ENCODE measurements at places on chromosomes 16 and 17. TPM values are rescaled to one million over a fixed set of nuclear protein-coding genes. Genes with fewer than 3 reads are reported as not detected.

DNA sequence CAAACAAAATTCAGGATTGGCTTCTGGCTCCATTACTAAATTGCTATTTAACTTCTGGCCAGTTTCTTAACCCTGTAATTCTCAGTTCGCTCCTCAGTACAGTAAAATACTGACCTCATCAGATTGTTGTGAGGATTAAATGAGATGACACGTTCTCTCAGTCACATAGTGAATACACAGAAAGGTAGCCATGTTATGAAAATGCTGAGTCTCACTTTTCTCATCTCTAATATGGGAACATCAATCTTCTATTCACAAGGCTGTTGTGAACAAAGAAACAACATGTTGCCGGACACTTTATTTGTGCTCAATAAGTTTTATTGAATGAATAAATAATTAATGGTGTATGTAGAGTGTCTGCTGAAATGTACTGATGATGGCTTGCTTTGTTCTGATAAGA, 924.5 kb upstream of the GOT2 start:
- no peak overlapping the region for H3K27ac ChIP-seq
- no peaks in the 10 kb centered on the region for H3K36me3 ChIP-seq
- no peak overlapping the region for H3K4me3 ChIP-seq
- no peaks in the 10 kb centered on the region for H3K4me1 ChIP-seq

The SGCA gene
- total RNA-seq = 1.3 TPM

DNA sequence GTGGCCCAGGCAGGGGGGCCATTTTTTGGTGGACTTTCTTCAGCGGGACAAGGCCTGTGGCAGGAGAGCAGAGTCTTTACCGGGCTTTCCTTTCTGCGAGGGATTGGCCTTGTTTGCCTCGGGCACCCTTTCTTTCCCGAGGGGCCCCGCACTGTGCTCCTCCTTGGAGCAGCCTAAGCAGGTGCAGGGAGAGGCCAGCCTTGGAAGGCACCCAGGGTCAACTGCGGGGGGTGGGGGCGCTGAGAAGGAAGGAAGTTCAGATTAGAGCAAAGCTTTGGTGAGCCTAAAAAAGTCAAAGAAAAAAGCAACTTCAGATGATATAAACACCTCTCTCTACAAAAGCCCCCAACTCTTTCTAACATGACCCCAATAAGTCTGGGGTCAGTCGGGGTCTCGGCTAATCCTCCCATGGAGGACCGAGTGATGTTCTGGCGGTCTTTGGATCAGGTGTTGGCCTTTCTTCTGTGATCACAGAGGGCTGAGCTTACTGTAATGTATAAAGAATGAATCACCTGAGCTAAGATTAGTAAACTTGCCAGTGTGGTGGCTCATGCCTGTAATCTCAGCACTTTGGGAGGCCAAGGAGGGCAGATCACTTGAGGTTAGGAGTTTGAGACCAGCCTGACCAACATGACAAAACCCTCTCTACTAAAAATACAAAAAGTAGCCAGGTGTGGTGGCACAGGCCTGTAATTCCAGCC, 63.0 kb downstream of the PGS1 start:
- H3K36me3 ChIP-seq = no peaks in the 10 kb centered on the region
- DNase-seq = no peak

GRCh38 chr17:45380046-45380765, 52.5 kb downstream of the ARHGAP27 start:
- H3K27me3 ChIP-seq = peaks cover 8% of the 10 kb centered on the region
- H3K4me3 ChIP-seq = no peak overlapping the region
- DNase-seq = no peak

The PRKCA gene
- 2.2 TPM for total RNA-seq

- H3K36me3 ChIP-seq = no peaks in the 10 kb centered on the region
- H3K4me1 ChIP-seq = peaks cover 44% of the 10 kb centered on the region
- H3K4me3 ChIP-seq = peak overlapping the region; percentile 94
These were observed 1.3 kb downstream of the SNN start for GRCh38 chr16:11669380-11670146.

DNA sequence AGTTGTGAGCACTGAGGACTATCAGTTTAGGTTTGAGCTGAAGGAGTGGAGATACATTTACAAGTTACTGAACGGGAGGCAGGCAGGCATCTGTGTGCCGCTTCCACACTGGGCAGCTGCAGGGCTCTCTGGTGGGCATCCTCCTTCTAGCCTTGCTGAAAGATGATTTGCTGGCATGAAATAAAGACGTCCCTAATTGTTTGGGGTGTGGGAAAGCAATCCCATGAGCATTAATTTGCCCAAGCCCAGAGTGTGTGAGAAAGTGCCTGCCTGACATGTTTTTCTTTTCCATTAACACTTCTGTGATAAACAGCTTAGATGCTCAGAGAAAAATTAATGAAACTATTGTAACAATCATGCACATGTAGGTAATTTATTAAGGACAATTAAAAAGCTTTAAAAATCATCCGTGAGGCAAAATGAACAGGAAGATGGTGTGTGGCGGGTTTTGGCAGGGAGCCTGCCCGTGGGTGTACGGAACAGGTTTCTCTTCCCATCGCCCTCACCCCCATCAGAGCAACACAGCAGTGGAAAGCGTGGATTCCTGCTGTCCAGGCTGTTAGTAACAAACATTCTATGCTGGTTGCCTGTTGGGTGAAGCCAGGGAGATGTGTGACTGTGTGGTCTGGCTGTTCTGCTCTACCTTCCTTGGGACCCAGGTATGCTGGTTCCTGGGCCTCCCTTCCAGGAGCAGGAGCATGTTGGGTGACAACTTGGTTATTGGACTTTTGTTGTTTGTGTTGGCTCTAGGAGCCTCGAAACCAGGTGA, 191.9 kb downstream of the MSI2 start:
- peaks cover 9% of the 10 kb centered on the region for H3K27me3 ChIP-seq
- peaks cover 29% of the 10 kb centered on the region for H3K4me1 ChIP-seq
- DNase-seq = no peak
- H3K27ac ChIP-seq = peak overlapping the region; percentile 38

DNA sequence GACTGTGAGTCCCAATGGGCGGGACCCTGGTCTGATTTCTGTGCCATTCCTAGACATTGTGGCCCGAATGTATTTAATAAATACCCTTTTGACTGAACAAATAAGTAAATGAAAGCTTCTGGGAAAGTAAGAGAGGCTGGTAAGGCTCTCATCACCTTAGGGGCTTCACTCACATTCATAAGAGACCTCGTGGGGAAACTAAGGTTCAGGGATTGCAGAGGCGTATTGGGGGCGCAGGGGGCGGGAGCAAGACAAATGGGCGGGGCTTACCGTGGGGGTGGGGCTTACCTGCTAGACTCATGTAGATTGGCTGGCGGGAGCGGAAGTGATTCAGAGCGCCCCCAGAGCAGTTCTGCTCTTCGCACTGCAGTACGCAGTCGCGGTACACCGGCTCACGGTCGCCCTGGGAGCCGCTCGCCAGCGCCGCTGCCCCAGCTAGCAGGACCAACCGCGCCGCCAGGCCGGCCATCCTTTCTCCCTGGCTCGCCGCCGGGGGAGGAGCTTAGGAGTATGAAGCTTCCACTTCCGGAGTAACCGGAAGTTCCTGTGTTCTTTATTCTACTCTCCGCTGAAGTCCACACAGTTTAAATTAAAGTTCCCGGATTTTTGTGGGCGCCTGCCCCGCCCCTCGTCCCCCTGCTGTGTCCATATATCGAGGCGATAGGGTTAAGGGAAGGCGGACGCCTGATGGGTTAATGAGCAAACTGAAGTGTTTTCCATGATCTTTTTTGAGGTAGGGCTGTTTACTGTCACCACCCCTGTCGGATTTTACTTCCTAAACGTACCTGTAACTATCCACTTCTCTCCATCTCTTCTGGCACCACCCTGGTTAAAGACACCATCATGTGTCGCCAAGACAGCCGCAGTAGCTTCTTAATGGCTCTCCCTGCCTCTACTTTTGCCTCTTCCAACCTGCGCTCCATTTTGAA, at the start of gene PGAP3:
Gene PGAP3, minus strand, starts transcription at position 512 of the 929 bp plus-strand sequence. Its CDS starts 43 bp downstream, at position 469.
- peaks cover 10% of the 10 kb centered on the region for H3K4me1 ChIP-seq
- peaks cover 13% of the 10 kb centered on the region for H3K36me3 ChIP-seq
- peak; percentile 86 for DNase-seq
- H3K27ac ChIP-seq = peak within 1 kb of the TSS; percentile 87
- H3K4me3 ChIP-seq = peak within 1 kb of the TSS; percentile 97

The CCDC154 gene
- 4.2 TPM for total RNA-seq

The EME1 gene
- 4.7 TPM for total RNA-seq

The OR3A3 gene
- not detected for total RNA-seq

- peaks cover 11% of the 10 kb centered on the region for H3K4me1 ChIP-seq
- peak within 1 kb of the TSS; percentile 74 for H3K4me3 ChIP-seq
- no peak within 1 kb of the TSS for H3K27ac ChIP-seq
- peaks cover 6% of the 10 kb centered on the region for H3K36me3 ChIP-seq
These were observed at the start of gene SLC47A1 for GRCh38 chr17:19533718-19534561. Gene SLC47A1 (plus strand): TSS chr17:19533854. CDS start chr17:19533940, 86 bp downstream.

GRCh38 chr16:72976438-72977064, 71.4 kb downstream of the ZFHX3 start:
- DNase-seq = no peak
- no peak overlapping the region for H3K4me3 ChIP-seq
- peaks cover 7% of the 10 kb centered on the region for H3K36me3 ChIP-seq

The AATF gene
- 22.5 TPM for total RNA-seq

The ZNF19 gene
- total RNA-seq = 9.3 TPM

DNA sequence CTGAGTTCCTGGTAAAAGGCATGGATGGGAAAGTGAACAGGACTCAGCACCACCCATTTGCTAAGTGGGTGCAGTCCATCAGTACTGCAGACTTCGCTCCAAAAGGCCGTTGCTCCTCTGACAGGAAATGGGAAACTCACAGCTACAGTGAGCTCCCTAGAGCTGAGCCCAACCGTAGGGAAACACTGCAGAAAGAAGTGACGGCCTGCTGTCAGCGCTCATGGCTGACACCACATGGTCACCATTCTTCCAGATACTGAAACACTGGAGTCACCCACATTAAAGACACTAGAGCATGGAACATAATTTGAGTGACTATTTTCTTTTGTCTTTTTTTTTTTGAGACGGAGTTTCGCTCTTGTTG, 31.9 kb downstream of the UBE2O start:
- no peaks in the 10 kb centered on the region for H3K36me3 ChIP-seq
- no peak for DNase-seq
- H3K27me3 ChIP-seq = no peaks in the 10 kb centered on the region
- peaks cover 30% of the 10 kb centered on the region for H3K4me1 ChIP-seq
- peak overlapping the region; percentile 62 for H3K27ac ChIP-seq
- H3K4me3 ChIP-seq = no peak overlapping the region

The PRAC1 gene
- total RNA-seq = not detected

DNA sequence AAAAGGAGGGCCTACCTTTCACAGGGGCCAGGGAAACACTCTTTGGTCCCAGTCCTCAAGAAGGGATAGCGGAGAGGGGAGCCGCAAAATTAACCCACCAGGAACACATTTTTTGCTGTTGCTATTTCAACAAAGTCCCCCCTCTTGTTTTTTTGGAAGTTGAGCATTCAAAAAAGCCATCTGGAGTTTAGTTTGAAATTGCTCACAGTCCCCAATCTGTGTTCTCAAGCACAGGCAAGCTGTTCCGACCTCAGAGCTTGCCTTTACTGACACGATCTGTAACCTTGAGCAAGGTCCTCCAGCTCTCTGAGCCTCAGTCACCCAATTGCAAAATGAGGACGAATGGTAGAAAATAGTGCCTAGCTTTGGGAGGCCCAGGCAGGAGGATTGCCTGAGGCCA, 131.1 kb downstream of the ZNF423 start:
- H3K4me3 ChIP-seq = no peak overlapping the region
- peaks cover 29% of the 10 kb centered on the region for H3K4me1 ChIP-seq
- no peak overlapping the region for H3K27ac ChIP-seq
- H3K27me3 ChIP-seq = peaks cover 7% of the 10 kb centered on the region
- no peak for DNase-seq

DNA sequence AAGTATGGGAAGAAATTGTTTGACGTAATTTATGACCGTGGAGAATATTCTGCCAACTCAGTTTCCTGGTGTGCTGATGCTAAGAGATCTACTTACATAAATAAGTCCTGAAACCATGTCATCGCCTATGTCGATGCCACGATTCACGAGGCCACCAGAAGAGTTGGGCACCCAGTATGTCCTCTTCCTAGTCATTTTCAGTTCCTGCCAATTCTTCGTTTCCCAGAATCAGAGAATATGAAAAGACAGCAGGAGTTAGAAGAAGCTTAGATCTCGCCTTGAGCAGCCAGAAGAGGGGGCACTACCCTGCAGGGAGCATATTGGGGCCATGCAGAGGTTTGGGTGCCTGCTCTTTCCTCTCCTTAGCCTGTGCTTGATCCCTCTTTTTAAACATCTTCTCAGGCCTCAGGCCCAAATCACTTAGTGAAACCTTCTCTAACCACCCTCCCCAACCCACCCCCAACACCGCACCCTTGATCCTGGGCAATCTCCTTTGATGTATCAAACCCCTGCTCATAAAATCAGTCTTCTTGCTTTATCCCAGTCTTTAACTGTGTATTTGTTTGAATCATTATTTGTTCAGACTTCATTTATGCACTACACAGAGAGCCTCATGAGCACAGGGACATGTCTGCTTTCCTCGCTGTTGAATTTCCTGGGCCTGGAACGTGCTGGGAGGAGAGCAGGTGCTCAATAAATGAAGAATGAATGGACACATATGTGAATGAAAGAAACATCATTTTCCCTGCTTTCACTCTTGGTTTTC, 12.2 kb upstream of the LONP2 start:
- H3K36me3 ChIP-seq = no peaks in the 10 kb centered on the region
- peak; percentile 58 for DNase-seq
- no peaks in the 10 kb centered on the region for H3K27me3 ChIP-seq
- H3K4me3 ChIP-seq = no peak overlapping the region

The HIGD1B gene
- total RNA-seq = 1.1 TPM

- H3K27me3 ChIP-seq = peaks cover 10% of the 10 kb centered on the region
- peak within 1 kb of the TSS; percentile 92 for H3K4me3 ChIP-seq
- peak; percentile 92 for DNase-seq
- H3K4me1 ChIP-seq = peaks cover 2% of the 10 kb centered on the region
These were observed at the start of gene METTL26 for GRCh38 chr16:636206-637080. Gene METTL26 (minus strand): TSS chr16:636305. CDS start chr16:636290, 15 bp downstream.

The ZNF629 gene
- total RNA-seq = 42.5 TPM

GRCh38 chr16:74766729-74767128, 7.9 kb downstream of the FA2H start:
- DNase-seq = no peak
- no peak overlapping the region for H3K4me3 ChIP-seq
- no peaks in the 10 kb centered on the region for H3K4me1 ChIP-seq
- H3K27ac ChIP-seq = no peak overlapping the region

The PRSS27 gene
- 10.8 TPM for total RNA-seq

DNA sequence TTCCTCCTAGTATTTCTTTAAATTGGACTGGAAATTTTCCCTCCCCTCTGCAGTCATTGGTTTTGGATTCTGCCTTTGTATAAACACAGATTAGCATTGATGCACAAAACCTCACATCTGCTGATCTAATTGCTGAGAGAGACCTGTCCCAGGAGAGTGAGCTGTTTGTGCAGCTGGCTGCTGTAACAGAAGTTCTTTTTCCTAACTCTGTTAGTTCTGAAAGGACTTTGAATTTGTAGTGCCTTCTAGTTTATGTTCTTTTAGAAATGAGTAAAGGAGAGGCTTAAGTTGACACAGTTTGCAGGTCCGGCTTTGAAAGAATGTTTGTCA, 45.2 kb upstream of the KPNB1 start:
- H3K4me3 ChIP-seq = peak overlapping the region; percentile 33
- H3K4me1 ChIP-seq = peaks cover 13% of the 10 kb centered on the region

- no peaks in the 10 kb centered on the region for H3K4me1 ChIP-seq
- H3K4me3 ChIP-seq = no peak overlapping the region
- peaks cover 3% of the 10 kb centered on the region for H3K27me3 ChIP-seq
- H3K27ac ChIP-seq = no peak overlapping the region
- no peak for DNase-seq
These were observed 33.3 kb upstream of the C16orf82 start for GRCh38 chr16:27033281-27033979.

Measured in glutamatergic neuron (in vitro differentiated cells).